Stimulated activated CD8-positive, alpha-beta memory T cell treated with anti-CD3 and anti-CD28 coated beads, Interleukin-12 subunit alpha, Interleukin-12 subunit beta, amount 100 ng/mL, for 1 hour (primary cell): ENCODE measurements at places on chromosomes 5 and 9.

DNA sequence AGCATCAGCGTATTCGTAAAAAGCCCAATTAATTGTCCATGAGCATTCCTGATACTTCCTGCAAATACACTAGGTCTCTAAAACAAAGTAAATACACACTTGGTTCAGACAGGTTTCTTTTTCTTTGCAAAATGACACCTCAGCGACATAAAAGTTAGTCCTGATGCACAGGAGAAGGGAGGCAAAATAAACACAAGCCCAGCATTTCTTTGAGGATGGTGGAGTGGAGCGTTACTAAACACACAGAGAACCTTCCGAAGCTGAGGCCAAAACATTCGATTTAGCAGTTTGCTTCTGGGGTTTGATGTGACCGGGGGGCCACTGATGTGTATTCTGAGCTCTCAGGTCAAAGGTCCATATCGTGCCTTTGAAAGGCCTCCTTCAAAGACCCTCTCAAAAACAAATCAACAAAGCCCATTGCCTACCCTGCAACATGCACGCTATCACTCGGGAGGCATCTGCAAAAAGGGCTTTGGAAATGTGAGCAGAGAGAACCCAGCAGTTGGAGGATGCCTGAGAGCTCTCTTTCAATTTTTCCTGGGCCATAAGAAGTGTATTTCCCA lies 268.4 kb upstream of the PANK3 start:
- no peak for DNase-seq

- no peak for DNase-seq
Measured at GRCh38 chr5:74054139-74054538, 428.1 kb downstream of the ARHGEF28 start.

- no peak for DNase-seq
Measured at GRCh38 chr9:78304357-78304756, 7.4 kb downstream of the PSAT1 start.

DNA sequence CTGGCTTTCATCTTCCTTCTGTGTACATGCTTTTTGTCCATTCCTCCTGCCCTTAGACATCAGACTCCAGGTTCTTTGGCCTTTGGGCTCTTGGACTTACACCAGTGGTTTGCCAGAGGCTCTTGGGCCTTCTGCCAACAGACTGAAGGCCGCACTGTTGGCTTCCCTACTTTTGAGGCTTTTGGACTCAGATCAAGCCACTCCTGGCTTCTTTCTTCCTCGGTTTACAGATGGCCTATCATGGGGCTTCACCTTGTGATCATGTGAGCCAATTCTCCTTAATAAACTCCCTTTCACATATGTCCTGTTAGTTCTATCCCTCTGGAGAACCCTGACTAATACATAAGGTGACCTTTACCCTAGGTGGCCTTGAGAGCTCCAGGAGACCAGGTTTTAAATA lies 189.1 kb upstream of the CCNG1 start:
- DNase-seq, result no peak

- no peak for DNase-seq
Measured at GRCh38 chr9:96719921-96720320, 58.0 kb downstream of the ZNF510 start.

GRCh38 chr9:5574097-5574496 lies 54.8 kb upstream of the RIC1 start:
- DNase-seq, result no peak

DNA sequence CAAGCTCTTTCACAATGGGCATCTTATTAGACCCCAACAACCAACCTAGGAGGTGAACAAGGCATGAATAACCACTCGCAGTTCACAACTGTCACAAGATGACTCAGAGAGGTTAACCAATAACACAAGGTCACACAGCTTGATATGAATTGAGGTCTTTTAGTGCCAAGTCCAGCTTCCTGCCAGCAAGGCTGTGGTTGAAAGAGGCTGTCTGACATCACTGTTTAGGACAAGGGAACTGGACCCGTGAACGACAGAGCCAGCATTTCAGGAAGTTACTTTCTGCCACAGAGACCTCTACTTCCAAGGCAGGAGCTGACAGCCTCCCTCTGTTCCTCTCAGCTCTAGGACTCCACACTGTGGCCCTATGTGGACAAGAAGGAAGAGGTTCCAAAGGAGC lies 53.4 kb upstream of the ALDH1B1 start:
- no peak for DNase-seq

GRCh38 chr5:174719793-174720611 lies 4.4 kb upstream of the MSX2 start:
- no peak for DNase-seq
